Kidney capillary endothelial cell (primary cell): ENCODE measurements at places on chromosomes 4 and X.

DNA sequence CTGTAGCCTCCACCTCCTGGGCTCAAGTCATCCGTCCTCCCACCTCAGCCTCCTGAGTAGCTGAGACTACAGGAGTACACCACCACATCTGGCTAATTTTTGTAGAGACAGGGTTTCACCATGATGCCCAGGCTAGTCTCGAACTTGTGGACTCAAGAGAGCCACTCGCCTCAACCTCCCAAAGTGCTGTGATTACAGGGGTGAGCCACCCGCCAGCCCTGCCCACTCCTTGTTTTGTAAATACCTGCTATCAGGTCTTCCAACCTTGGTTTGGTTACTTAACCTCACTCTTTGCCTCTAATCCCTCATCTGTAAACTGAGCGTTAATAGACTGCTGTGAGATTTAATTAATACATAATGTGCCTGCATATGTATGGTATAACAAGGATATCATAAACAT lies 803 bp downstream of the CNGA1 start:
- DNase-seq = no peak

- DNase-seq = peak; percentile 10
Observed at GRCh38 chrX:150569155-150569477, 695 bp downstream of the MTM1 start.

- no peak for DNase-seq
Observed at GRCh38 chr4:29972121-29972520, 748.0 kb upstream of the PCDH7 start.

- no peak for DNase-seq
Observed at GRCh38 chr4:99033956-99034355, 38.4 kb downstream of the METAP1 start.

DNA sequence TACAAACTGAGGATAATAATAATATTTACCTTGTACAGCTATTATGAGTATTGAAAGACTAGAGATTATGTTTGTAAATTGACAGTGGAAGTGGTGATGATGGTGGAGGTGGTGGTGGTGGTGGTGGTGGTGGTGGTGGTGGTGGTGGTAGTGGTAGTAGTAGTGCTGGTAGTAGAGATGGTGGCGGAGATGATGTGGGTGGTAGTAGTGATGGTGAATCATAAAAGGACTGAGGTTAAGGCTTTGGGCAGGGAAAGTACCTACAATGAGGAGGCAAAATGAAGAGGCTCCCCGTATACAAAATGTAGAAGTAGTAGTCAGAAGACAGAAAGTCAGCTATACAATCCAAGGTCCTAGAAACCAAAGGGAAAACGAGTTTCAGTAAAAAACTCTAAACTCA lies 214.1 kb downstream of the BCOR start:
- DNase-seq = no peak

- no peak for DNase-seq
Observed at GRCh38 chr4:34139346-34139745, 2105.0 kb downstream of the ARAP2 start.
